ENCODE measurements at places on chromosomes 13 and 19.
A peak's percentile ranks its signal among the peaks of the same experiment; 100 is the strongest.

DNA sequence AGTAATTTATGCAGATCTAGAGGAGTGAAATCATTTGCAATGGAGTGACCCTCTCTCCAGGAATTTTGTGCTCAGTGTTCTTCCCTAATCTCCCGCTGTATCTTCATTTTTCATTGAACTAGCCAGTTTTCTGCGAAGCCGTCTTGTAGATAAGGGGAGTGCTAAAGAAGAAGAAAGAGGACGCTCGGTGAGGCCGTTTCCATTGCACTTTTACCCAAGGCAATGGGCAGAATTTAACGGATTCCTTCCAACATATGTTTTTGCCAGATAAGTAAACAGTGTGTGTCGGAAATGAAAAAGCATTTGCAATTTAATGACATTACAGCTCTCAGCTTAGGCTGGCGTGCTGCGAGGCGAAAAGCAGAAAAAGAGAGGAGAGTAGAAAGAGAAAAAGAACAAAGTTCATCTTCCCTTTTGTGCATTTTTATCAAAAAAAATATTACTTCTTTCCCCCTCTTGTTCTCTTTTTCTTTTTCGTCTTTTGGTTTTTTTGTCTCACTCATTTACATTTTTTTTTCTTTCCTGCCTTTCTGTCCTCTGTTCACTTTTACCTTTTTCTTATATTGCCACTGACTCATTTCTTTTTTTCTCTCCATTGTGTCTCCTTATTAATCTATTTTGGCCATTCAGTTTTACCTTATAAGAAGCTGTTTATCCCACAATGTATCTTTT is 49.9 kb downstream of the SOX21 start:
- DNase-seq = no peak

DNA sequence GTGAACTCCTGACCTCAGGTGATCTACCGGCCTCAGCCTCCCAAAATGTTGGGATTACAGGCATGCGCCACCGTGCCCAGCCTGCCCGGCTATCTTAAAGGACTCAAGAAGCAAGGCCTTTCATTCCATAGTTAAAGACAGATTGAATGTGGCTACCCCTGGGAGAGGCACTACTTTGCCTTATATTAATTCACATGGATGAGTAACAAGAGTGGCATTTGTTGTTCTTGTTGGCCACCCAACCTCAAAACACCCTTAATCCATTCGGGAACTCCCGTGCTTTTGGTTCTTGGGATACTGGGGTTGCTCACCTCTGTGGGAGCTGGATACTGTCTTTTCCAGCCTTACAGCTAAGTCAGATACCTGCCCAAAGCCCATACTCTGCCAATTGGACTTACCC is 34.4 kb upstream of the ABCC4 start:
- no peak for DNase-seq

DNA sequence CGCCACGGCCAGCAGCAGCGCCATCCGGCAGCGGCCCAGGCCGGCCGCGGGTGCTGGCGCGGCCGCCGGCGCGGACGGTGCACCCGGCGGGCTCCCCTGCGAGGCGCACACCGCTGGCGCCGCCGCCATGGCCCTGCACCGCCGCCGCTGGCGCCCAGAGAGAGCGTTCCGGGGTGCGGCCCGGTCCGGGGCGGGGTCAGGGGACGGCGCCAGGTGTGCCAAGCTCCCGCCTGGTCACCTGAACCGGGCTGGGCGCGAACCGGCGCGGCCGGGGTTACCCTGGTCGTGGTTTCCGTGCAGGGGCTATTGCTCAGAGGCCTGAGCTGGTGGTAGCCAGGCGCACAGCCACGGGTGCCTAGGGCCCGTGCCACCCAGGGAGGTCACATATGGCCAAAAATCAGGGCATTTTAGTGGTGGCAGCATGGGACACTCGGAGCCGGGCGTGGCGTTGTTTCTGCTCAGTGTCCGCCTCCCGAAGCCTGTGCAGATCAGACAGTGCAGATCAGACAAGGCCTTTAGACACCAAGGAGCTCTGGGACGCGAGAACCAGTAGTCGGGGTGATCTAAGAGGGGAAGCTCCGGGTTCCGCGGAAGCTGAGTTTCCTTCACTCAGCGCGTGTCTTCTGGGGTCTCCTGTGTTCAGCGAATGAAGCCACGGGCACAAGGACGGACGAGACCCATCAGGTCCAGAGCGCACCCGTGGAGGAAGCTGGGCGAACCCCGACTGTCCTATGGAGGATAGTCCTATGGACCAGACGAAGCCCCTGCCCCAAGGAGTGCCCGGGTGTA is at the start of gene TMEM238:
Gene TMEM238 (minus strand): TSS at position 162 of the 789 bp plus-strand sequence. CDS start 33 bp downstream, at position 129.
- peak; percentile 59 for DNase-seq

DNA sequence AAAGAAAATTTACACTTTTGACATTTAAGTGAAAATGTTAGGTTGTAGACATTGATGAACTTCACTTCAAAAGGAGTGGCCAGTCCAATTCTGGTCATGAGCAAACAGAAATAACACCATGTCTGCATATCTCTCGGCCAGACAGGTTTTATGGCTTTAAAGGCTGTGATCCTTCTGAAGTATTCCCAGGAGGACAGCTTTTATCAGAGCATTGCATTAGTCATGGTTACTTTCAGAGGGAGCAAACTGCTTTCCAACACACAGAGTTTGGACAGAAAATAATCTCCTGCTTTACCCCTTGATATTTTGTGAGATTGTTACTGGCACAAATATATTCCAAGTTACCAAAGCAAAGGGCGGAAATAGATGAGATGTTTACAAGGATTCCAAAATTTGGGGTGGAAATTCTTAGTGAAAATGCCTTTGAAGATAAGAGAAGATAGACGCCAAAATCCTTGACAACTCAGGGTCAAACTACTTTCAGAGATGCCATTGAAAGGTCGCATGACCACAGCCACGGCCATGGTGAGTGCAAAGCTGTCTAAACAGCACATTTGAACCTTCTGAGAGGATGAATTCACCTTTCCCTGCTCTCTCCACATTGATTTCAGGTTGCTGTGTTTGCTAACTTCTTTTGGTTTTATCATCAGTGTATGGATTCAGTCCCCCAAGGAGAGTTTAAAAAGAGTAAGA is 584.5 kb upstream of the SGCG start:
- no peak for DNase-seq

- DNase-seq = no peak
Measured at GRCh38 chr19:21101521-21102242, 19.7 kb downstream of the ZNF714 start.

DNA sequence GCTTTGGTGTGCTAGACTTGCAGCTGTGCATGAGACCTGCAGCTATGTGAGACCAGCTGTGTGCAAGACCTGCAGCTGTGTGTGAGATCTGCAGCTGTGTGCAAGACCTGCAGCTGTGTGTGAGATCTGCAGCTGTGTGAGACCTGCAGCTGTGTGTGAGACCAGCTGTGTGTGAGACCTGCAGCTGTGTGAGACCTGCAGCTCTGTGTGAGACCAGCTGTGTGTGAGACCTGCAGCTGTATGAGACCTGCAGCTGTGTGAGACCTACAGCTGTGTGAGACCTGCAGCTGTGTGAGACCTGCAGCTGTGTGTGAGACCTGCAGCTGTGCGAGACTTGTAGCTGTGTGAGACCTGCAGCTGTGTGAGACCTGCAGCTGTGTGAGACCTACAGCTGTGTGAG is 6.7 kb upstream of the DCUN1D2 start:
- DNase-seq = no peak

DNA sequence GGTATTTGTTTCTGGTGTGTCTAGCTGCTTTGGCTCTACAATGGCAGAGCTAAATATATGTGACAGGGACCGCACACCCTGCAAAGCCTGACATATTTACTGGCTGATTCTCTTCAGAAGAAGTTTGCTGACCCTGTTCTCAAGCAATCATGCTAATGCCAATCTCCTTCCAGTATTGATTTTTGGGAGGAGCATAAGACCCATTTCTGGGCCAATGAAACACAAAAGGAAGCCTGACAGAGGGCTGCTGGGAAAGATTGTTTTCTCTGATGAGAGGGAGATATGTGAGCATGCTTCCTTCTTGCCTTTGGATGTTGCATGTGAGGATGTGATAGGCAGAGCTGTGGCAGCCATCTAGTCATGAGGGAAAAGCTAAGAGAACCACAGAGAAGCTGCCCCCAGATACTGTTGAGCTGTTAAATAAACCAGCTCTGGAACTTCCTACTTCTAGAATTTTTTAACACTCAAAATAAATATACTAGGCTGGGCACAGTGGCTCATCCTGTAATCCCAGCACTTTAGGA is 31.4 kb upstream of the TPTE2 start:
- DNase-seq = no peak

- no peak for DNase-seq
Measured at GRCh38 chr19:38917921-38918491, 6.0 kb upstream of the CCER2 start.

- DNase-seq = no peak
Measured at GRCh38 chr19:8935460-8935859, 74.7 kb downstream of the MUC16 start.

GRCh38 chr13:80083081-80083852 is 257.7 kb downstream of the SPRY2 start:
- no peak for DNase-seq

GRCh38 chr19:10021863-10022262 is 8.6 kb downstream of the RDH8 start:
- no peak for DNase-seq

DNA sequence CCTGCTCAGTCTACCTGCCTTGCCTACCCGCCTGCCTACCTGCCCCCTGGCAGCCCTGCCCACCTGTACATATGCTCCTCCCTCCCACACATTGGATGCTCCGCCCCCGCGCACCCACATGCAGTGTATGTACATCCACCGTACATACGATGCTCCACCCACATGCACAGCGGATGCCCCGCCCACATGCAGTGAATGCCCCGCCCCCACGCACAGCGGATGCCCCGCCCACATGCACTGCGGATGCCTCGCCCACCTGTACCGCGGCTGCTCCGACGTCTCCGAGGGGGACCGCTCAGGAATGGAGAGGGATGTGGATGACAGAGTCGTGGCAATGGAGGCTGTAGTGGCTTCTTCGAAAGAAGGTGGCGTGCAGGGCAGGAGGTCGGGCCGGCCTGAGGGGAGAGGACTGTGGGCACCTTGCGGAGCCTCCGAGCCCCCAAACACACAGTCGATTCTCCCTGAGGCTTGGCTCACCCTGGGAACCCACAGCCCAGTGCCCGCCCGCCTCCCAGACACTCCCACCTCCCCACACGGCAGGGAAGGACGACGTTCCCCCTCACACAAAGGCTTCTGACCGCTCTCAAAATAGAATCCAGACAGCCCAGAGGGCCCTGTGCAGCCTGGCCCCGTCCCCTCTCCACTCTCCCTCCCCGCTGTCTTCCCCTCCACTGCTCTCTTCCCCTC is 16.5 kb upstream of the CACTIN start:
- no peak for DNase-seq

- DNase-seq = no peak
Measured at GRCh38 chr13:33050161-33050560, 33.9 kb downstream of the KL start.

DNA sequence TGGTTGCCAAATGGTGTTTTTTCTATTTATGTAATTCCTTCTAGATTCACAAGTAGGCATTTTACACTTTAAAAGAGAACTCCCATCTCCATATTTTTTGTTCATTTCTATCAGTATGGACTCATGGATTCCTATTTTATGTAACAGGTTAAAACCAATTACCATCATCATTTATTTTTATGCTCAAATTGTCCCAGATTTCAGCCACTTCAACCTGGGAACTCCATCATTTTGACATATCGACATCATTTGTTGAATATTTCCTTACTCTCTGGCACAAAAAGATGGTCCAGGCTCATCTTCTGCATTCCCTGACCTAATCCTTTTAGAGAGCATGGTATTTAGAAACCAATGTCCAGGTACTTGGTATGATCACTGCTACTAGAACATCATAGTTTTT is 79.9 kb downstream of the VWA8 start:
- no peak for DNase-seq

GRCh38 chr13:27016875-27017274 is 154.7 kb downstream of the USP12 start:
- no peak for DNase-seq

GRCh38 chr13:97076898-97077297 is 82.6 kb upstream of the OXGR1 start:
- no peak for DNase-seq

DNA sequence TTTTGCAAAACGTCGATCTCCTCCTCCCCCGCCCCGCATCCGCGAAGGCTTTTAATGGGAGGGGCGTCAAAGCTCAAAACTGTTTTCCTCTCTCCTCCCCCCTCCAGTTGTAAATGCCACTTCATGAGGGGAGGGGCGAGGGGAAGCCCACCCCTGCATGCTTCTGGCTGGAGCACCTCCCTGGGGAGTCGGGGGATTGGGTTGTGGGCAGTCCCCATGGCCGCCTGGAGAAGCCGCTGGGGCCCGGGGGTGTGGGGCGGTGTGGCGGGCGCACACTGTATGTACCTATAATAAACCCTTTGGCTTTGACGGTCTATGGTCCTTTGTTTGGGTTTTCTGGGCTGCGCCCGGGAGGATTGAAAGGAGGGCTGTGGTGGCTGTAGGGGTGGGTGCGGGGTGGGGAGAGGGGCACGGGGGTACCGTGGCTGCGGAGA is 505 bp upstream of the SHKBP1 start:
- peak; percentile 47 for DNase-seq

DNA sequence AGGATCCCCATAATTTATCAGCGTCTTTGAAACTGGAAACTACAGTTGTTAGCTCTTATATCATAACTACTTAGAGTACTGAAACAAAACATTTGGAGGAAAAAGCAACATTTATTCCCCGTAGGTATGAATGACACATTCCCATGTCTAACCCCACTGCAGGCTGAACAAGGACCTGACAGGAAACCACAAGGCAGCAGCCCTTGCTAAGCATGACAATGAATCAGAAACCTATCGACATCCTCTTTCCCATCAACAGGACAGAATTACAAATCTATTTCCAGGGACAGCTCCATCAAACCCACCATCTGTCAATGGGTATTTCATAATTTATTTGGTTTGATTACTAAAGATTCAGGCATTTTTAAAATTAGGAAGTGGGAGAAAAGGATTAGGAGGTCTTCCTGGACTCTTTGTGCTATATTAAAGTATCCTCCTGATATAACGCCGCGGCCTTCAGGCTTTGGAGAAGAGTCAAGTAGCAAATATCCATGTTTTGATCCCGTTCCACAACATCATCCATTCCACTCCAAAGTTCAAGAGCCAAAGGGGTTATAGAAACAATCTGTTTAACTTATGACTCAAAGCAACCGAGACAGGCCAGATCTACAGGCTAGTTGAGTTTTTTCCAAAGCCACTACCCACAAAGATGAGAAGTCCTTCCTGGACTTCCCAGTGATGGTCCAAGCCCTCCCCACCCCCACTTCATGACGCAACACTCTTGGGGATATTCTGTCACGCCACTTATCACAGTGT is 51.1 kb downstream of the FAM216B start:
- DNase-seq = no peak

- DNase-seq = no peak
Measured at GRCh38 chr13:25881971-25882451, 169.8 kb downstream of the SHISA2 start.

DNA sequence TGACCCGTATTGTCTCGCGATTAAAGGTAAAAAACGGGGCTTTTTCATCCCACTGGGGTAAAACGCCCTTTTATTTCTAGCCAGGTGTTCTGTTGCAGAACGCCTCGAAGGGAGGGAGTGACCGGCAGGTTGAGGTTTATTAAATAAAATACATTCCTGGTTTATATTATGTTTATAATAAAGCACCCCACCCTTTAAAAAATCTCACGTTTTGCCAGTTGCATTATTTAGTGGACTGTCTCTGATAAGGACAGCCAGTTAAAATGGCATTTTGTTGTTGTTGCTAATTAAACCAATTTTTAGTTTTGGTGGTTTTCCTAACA is 25.1 kb upstream of the ZNF850 start:
- DNase-seq = no peak

GRCh38 chr13:81487151-81487550 is 1146.2 kb upstream of the SPRY2 start:
- DNase-seq = no peak
